ENCODE measurements at places on chromosomes 2 and 18.

GRCh38 chr18:48955830-48956261 lies 5.1 kb upstream of the SMAD7 start:
- DNase-seq, result no peak

DNA sequence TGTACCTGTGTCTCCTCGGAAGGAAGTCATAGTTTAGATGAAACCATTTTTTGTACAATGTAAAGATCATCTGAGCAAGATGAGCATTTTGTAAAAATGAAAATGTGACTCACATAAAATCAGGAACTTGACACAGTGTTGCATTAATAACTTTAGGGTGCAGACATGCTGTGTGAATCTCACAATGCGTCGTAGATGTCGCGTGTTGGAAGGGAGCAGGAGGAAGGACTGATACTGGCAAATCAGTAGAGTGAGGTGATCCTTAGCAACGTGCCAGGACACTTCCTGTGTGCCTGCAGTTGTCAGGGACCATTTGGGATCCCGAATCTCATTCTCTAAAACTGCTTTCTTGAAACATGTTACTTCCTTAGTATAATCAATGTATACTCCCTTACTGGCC lies 103.1 kb downstream of the SH3BP4 start:
- no peak for DNase-seq

DNA sequence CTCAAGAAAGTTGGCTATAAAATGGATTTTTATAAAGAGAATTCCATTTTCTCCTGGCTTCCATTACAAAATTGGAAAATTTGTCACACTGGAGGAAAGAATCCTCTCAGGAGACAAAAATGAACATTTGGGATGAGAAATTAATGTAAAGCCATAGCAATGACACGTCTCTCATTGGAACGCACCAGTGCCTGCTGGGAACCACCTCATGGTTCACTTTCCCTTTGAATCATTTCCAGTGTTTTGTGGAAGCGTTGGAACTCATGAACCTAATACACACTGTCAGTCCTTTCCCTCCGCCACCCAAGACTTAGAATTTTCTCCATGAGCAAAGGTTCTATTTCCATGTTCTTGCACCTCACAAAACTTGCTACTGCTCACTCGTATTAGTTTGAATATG lies 21.0 kb upstream of the NRP2 start:
- no peak for DNase-seq

DNA sequence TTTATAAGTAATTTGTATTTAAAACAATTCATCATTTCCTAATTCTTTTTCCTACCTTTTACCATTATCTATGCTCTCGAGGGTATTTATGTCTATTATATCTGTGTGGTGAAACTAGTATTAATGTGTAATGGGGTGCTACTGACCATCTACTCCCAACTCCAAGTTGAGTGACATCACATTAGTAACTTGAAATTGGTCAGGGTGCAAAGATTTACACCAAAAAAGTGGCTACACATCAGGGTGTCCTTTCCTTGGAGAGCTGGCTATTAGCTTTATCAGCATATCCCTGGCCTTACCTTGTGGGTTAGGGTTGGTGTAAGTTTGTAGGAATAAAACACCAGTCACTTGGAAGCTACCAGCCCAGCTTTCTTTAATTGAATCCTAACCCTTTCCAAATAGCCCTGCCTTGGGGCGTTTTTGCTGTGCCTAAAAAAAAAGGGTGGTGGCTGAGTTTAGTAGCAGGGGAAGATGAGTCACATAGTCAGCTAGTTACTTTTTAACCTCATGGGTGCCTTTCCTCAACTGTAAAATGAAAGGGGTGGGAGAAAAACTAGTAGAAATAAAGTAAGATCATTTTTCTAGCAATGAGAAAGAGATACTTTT lies 14.0 kb downstream of the ANXA4 start:
- no peak for DNase-seq

DNA sequence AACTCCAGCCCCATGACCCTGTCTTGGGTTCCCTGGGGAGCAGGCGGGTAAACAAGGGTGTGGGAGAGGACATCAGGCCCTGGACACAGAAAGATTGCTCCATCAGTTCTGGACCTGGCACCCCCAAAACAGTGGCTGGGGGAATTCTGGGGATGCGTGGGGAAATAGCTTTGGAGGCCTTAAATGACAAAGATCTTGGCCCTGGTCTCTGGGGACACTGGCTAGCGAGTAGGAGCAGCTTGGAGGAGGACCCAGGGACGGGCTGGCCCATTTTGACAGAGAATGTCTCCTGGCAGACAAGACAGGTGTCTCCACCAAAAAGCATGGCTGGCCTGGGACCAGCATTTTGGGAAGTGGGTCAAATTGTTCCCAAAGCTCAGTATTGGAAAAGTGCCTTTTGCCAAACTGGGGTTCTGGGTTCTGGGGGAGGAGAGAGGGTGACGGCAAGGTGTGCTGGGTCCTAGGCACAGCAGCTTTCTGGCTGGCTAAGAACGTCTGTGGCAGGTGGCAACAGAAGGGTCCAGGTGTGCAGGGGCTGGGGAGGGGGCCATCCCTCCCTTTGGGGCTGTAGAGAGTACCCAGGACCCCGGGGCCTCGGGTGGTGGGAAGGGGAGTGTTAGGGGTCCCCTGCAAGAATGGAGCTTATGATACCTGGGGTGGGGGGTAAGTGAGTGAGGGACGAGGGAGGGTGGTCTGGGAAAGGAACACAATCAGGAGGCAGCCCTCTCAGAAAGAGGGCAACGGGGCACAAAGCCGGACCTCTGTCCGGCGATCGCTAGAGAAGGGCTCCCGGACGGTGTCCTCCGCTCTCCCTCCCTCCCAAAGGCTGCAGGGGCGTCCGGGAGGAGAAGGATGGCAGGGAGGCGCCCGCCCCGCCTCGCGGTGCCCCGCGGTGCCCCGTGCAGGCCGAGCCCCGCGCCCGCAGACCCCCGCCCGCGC lies 556 bp downstream of the CYRIA start:
- DNase-seq, result no peak

- DNase-seq, result no peak
These were observed 1.1 kb upstream of the SPAST start for GRCh38 chr2:32061973-32062861.

GRCh38 chr2:102449370-102449974 lies 23.6 kb upstream of the SLC9A4 start:
- peak; percentile 72 for DNase-seq

- DNase-seq, result no peak
These were observed 39.8 kb upstream of the CDKL4 start for GRCh38 chr2:39283561-39283960.

- no peak for DNase-seq
These were observed 260.2 kb upstream of the SESTD1 start for GRCh38 chr2:179524809-179525339.

- DNase-seq, result peak; percentile 24
These were observed 69.9 kb downstream of the ODC1 start for GRCh38 chr2:10378189-10378588.

DNA sequence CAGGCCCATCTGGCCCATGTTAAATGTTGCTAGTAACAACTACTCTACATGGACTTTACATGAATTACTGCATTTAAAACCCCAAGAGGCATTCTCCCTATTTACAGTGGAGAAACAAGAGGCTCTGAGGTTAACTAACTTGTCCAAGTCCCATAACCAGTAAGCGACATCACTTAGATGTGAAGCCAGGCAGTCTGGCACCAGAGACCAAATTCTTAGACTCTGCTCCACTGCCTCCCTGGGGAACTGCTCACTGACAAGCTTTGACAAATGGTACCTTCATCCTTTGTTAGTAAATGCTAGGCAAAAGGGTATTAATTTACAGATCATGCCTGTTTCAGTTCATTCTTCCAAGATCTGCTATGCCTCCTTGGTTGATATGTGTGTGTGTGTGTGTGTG lies 124.8 kb downstream of the AFF3 start:
- DNase-seq, result no peak

GRCh38 chr2:218983263-218983933 lies 1.6 kb downstream of the FEV start:
- no peak for DNase-seq

DNA sequence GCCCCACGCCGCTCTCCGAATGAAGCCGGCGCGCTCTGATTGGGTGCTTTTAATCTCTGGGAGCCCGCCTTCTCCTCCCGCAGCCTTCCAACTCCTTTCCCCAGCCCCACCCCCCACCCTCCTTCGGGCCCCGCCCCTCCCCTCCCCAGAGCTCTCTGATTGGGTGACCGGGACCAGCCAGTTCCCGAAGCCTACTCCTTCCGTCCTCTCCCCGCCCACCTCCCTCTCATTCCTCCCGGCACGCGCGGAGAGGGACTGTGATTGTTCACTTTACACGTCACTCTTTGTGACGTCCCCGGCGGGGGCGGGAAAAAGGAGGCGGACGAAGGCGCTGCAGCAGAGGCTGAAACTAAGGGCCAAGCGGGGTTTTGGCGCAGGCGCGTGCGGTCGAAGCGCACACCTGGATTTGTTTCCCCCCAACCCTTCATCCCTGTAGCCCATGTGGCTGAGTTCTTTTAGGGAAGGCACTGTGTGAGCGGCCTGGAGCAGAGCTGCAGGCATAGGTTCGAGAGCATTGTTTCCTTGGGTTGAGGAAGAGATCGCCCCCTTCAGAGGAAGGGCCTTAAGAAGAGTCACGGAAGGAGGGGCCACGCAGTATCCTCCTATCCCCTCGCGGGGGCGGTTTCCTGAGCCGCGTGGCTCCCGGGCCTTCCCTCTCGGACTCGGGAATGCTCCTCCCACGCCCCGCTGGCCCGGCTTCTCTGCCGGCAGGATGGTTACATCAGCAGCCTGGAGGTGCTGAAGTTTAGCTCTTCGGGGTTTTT lies at the start of gene MEX3C:
Gene MEX3C, minus strand, starts transcription at position 21 of the 764 bp plus-strand sequence. CDS start 361 bp downstream, outside the sequence.
- peak; percentile 99 for DNase-seq

GRCh38 chr2:11719230-11719977 lies 27.0 kb upstream of the LPIN1 start:
- no peak for DNase-seq

GRCh38 chr2:212979046-212979612 lies 172.3 kb downstream of the IKZF2 start:
- DNase-seq, result no peak

All from activated naive CD4-positive, alpha-beta T cell treated with anti-CD3 and anti-CD28 coated beads, Interleukin-2, amount 50 U/mL, for 16 hours (primary cell).